Activated CD4-positive, alpha-beta T cell treated with anti-CD3 and anti-CD28 coated beads, Interleukin-2, amount 50 U/mL, for 24 hours (primary cell): ENCODE measurements at places on chromosomes 6 and 20.

DNA sequence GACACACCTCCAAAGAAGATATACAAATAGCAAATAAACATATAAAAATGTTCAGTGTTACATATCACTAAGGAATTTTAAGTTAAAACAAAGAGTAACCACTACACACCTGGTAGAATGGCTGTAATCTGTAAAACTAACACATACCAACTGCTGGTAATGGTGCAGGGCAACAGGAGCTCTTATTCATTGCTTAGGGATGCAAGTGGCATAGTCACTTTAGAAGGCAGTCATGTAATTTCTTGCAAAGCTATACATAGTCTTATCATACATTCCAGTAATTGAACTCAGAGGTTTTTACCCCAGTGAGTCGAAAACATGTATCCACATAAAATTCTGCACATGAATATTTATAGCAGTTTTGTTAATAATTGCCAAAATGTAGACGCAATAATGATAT lies 906.8 kb upstream of the CITED2 start:
- no peak for DNase-seq

DNA sequence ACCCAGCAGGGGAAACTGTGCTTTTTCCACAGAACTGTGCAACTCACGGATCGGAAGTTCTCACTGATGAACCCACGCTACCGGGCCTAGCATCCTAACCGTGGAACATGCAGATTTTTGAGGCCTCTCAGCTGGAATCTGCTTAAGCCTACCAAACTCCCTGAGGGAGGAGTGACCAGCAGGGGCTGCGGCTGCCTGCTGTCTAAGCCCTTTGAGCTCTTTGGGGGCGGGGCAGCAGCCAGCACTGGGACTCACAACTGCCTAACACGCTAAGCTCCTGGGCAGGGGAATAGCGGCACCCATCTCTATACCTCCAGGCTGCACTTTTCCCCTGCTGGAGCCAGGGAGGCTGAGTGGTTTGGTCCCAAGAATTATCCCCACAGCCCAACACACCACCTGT lies 20.4 kb upstream of the METTL24 start:
- no peak for DNase-seq

DNA sequence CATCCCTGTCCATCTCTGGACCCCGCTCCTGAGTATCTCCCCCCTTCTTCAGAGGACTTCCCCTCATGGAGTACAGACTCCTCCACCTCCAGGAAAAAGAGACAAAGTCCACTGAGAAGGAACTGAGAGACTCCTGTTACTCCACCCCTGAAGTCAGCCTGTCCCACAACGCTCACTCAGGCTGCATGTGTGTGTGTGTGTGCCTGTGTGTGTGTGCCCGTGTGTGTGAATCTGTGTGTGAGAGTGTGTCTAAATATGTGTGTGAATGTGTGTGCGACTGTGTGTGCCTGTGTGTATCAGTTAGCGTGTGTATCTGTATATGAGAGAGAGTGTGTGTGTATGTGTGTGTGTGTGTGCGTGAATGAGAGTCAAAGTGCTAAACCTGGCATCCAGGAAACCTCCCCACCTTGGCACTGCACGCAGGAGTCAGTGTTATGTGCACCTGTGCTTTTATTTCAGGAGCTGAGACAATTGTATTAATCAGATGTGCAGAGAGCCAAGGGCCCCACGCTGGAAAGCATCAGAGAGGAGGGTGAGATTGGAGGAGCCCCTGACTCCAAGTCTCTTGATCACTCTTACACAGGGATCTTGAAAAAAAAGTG lies 39.0 kb downstream of the HLA-A start:
- DNase-seq, result no peak

GRCh38 chr6:157196391-157196790 lies 126.9 kb downstream of the TMEM242 start:
- no peak for DNase-seq

- DNase-seq, result no peak
Observed at GRCh38 chr6:4259391-4259790, 124.0 kb upstream of the ECI2 start.

DNA sequence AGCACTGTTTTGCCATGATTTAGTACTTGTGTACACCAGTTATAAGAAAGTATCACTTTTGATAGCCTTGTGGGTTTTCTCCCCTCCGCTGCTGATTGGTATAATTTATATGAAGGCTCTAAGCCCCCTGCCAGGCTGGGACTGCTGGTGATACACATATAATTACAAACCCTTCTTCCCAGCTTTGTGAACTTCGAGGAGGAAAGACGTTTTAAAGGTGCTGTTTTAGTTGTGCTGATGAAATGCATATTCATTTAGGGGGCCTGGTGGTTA lies 246.2 kb downstream of the TAF4 start:
- DNase-seq, result no peak

DNA sequence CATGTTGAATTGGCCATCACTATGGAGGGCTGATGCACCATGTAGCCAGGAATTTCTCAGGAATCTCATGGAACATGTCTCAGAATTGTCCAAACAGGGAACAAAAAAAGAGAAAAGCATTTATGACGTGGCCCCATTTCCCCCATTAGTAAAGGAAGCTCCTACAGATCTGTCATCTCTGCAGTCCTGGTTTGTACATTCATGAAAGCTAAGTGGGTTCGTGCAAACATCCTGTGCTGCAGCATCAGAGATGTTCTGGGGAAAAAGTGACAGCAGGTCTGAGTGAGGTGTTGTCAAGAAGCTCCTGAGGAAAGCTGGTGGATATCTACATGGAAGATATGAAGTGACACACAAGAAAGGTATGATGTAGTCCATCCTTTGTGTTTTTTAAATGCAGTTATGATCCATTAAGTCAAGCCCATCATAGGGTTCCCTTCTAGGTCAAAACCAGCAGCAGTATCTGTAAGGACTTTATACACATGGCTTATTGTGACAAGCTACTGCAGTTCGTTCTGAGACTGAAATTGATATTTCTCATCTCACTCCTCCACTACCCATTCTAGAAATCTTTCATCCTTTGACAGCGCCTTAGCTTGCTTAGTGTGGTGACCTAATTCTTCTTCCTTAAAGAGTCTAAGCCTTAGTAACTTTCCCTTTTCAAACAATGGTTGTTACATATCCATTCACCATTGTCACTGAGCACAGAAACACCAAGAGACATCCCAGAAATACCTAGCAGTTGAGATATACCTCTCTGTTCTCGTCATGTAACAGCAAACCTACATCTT lies 200.0 kb upstream of the TCF21 start:
- no peak for DNase-seq
